HCT116 (cell line): ENCODE measurements at places on chromosomes 13 and 19.

- DNase-seq = no peak
Observed at GRCh38 chr13:55517312-55517711, 1623.4 kb upstream of the PRR20A start.

DNA sequence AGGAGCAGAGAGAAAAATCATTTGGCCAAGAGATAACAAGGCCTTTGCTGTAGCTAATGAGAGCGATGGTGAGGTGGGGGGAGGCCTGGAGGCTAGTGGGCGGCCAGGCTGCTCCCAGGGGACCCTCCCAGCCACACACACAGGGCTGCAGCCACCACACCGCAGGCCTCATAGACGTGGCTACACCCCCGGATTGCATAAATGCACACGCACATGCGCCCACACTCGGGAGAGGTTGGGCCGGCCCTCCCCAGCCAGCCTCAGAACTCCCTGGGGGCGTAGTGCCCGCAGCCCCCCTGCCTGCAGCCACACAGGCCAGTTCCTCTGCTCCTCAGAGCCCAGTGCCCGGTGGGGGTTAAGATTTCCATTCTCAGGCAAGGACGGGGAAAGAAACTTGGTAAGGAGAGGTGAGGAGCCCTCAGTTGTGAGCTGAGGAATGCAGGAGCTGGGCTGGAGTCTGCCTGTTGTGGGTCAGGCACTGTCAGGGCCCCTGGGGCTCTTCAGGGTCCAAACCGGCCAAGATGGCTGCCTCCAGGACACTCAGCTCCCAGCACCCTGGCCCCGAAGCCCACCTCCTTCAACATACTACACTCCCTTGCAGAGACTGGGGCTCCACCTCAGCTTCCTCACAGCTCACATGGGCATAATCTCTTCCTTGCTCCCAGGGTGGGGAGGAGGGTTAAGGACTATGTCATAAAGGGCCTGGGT lies 8.0 kb downstream of the PTH2 start:
- DNase-seq = no peak

- no peak for DNase-seq
Observed at GRCh38 chr19:36183245-36183628, 31.0 kb upstream of the COX7A1 start.

DNA sequence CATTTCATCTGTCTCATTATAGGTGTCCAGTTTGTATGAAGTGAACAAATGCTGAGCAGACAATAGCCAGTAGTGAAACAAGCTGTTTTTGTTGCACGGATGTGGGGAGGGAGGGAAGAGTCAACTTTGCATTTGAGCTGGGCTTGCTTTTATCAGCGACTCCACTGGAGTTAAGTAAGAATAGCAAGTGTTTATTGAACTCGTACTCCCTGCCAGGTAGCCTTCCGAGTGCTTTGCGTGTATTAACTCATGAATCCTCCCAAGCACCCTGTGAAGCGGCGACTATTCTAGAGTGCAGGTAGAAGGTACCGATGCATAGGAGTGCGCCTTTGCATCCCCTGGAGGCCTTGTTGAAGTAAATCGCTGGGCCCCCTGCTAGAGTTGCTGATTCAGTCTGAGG lies 4.7 kb upstream of the ZNF444 start:
- DNase-seq = no peak

- no peak for DNase-seq
Observed at GRCh38 chr19:35379992-35380391, 9.1 kb downstream of the GPR42 start.

DNA sequence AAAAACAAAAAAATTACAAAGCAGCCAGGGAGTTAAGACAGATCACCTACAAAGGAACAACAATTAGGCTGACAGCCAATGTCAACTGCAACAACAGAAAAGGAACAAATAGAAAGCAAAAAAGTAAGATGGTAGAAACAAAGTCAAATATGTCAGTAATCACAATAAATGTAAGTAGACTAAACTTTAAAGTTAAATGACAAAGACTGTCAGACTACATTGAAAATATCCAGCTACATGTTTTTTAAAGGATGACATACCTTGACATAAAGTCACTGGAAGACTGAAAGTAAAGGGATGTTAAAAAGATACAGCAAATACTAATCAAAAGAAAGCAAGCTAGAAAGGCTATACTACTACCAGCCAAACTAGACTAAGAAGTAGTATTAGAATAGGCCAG lies 14.9 kb downstream of the TMEM161A start:
- DNase-seq = no peak

- DNase-seq = no peak
Observed at GRCh38 chr19:40827386-40828247, 22.6 kb downstream of the CYP2A6 start.

- no peak for DNase-seq
Observed at GRCh38 chr19:31255831-31256592, 93.2 kb downstream of the TSHZ3 start.

DNA sequence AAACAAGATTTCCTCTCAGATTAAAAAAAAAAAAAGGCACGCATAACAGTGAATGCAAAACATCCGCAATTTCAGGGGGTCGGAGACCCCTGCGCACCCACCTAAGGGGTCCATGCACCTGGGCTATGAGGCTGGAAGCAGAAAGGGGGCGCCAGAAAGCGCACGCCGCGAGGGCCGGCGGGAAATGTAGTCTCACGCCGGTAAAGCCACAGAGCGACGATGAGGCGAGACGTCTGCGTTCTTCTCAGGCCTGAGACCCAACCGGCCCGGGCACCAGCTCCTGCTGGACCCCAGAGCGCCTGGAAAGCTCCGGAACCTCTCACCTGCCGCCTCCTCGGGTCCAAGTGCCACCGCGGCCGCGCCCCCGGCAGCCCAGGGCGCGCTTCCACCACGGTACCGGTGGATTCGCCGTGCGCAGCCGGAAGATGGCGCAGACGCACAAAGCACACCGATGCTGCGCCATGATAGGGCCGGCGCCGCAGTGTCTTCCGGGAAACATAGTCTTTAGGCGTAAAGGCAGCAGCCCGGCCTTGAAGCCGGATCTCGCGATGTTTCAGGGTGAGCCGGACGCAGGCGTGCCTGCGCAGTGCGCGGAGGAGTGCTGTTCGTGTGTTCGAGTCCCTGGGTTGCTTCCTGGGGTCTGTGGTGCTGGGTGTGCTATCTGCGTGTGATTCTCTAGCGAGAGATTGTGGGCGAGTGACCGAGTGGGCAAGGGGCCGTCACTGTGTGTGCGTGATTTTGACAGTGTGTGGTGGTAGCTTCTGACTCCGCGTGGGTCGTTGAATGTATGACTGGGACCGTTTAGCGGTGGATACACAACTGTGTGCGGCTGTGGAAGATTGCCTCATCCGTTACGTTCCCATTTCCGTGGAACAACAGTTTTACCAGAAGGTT lies at the start of gene ZNF582:
Gene ZNF582, minus strand, starts transcription at position 416 of the 894 bp plus-strand sequence. CDS start 1,782 bp downstream, outside the sequence.
- DNase-seq = no peak

GRCh38 chr13:43124490-43124889 lies 101.1 kb downstream of the DNAJC15 start:
- DNase-seq = no peak

GRCh38 chr19:12698138-12698537 lies 1.7 kb upstream of the FBXW9 start:
- no peak for DNase-seq

- no peak for DNase-seq
Observed at GRCh38 chr13:104015646-104016396, 949.6 kb upstream of the SLC10A2 start.

DNA sequence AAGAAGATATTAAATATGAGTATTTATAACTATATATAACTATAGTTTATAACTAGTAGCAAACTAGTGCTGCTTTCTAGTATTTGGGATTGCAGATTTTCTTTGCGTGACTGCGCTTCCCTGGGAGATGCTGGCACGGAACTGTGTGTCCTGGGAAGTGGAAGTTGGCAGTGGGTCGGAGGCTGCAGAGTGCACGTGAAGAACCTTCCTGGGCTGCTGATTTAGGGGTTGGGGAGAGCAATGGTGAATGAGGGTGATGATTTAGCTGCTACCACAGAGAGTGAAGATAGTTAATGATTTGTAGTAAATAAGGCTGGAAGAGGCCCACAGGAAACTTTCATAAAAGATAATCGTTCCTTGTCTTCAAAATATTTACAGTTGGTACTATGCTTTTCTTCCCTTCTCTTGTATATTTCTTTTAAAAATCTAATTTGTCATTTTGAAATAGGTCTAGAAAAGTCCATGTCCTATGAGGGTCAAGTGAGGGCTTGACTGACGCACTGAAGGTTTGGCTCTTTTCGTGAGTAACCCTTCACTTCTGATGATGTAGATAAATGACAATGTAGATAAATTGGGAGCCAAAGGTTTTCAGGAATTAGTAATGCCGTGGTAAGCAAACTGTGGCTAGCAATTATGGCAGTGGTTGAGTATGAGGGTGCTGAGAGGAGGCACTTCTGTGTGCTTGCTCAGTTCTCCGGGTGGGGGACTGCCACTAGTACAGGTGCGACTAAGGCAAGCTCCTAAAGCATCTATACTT lies 3.0 kb upstream of the NAA16 start:
- no peak for DNase-seq

DNA sequence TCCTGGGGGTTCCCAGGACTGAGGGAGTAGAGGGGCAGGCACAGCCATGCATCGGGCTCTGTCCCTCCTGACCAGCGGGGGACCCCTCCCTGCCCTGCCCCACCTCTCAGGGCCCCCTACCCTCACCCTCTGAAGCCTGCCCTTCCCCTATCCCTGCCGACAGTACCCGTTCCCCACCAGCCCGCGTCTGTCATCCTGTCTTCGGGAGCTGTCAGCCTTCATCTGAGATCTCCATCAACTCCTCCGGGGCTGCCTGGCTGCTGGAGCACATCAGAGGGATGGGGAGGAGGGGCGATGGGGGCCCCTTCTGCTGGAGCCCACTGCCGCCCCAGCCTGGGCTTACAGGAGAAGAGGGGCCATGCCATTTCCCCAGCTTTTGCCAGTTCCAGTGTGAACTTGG lies 6.2 kb upstream of the SHD start:
- DNase-seq = no peak

DNA sequence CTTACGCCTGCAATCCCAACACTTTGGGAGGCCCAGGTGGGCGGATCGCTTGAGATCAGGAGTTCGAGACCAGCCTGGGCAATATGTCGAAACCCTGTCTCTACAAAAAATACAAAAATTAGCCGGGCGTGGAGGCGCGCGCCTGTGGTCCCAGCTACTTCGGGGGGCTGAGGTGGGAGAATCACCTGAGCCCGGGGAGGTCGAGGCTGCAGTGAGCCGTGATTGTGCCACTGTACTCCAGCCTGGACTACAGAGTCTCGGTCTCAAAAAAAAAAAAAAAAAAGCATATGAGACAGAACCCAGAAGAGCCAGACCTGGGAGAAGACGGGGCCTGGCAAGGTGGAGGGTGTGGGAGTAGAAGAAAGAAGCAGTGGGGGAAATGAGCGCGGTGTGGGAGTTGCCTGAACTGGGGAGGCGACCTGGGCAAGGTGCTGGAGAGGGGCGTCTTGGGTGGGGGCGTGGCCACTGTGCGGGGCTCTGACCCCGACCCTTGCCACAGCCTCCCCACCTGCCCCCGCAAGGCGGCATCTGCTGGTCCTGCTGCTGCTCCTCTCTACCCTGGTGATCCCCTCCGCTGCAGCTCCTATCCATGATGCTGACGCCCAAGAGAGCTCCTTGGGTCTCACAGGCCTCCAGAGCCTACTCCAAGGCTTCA lies 533 bp downstream of the DKKL1 start:
- DNase-seq = no peak

GRCh38 chr13:87259479-87260083 lies 411.6 kb upstream of the SLITRK5 start:
- DNase-seq = peak; percentile 13

GRCh38 chr19:57338877-57339276 lies 12.2 kb upstream of the ZNF304 start:
- no peak for DNase-seq

DNA sequence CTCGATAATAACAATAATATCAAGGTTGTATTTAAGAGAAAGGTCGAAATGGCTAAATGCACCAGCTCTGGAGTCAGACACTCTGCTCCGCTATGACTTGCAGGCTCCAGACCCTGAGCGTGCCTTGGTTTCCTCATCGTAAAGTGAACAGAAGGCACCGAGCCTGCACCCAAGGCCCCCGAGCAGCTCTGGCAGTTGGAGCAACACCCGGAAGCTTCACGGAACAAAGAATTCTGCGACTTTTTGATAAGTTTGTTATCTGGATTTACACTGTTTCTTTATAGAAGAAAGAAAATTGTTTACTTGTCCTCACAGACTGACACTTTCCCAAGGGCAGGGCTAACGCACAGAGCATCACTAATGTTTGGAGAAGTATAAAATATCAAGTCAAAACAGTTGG lies 4.4 kb downstream of the GRTP1 start:
- no peak for DNase-seq

- no peak for DNase-seq
Observed at GRCh38 chr13:24176351-24177101, 16.0 kb downstream of the SPATA13 start.

DNA sequence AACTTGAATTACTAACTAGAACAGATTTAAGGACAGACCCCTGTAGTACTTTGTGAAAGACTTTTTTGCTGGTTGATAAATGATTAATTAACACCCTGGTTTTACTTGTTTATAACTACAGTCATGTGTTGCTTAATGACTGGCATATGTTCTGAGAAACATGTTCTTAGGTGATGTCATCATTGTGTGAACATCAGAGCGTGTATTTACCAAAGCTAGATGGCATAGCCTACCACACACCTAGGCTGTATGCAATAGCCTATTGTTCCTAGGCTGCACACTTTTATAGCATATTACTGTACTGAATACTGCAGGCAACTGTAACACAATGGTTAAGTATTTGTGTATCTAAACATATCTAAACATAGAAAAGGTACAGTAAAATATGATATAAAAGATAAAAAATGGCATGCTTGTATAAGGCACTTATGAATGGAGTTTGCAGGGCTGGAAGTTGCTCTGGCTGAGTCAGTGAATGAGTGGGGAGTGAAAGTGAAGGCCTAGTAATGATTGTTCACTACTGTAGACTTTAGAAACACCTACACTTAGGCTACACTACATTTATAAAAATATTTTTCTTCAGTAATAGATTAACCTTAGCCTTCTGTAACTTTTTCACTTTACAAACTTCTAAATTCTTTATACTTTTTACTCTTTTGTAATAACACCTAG lies 260.3 kb downstream of the KCNRG start:
- DNase-seq = no peak

DNA sequence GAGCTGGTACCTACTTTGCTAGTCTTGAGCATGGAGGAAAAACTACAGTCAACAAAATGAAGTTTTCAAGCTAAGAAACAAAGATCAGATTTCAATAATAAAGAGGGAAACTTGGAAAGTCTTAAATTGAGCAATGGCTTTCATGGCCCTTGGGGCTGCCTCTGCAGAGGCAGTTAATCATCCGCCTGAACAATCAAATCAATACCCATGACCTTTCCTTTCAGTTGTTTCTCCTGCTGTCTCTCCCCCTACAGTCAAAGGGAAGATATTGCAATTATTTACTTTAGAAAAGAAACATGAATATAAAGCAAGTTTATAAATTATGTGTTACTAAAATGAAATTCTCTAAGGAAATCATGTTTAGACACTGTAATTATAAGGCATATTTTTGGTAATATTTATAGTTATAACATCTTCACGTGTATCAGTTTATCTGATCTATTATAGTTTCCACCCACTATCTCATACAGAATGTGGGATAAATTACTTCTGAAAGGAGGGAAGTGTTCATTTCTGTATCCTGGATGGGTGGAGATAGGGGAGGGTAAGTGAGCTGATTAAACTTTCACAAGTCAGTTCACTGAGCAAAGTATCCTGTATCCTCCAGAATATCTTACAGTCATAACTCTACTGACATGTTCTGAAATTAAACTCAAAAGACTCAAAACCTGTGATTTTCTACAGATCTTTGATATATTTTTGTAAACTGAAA lies 72.4 kb upstream of the TSC22D1 start:
- peak; percentile 21 for DNase-seq

GRCh38 chr13:99367663-99368448 lies 60.7 kb upstream of the GPR183 start:
- DNase-seq = no peak

- DNase-seq = no peak
Observed at GRCh38 chr13:64066711-64067110, 2651.1 kb upstream of the PCDH20 start.

GRCh38 chr19:46191972-46192371 lies 37.6 kb upstream of the IGFL1 start:
- DNase-seq = no peak
